NCI-H1436 treated with DMSO at 0.1 percent for 48 hours (cell line): ENCODE measurements at places on chromosomes 3 and 15.

GRCh38 chr3:133943639-133944141 is 48.0 kb upstream of the RAB6B start:
- no peak for DNase-seq

- no peak for DNase-seq
These were observed 204.2 kb downstream of the DIPK2A start for GRCh38 chr3:144175644-144176425.

DNA sequence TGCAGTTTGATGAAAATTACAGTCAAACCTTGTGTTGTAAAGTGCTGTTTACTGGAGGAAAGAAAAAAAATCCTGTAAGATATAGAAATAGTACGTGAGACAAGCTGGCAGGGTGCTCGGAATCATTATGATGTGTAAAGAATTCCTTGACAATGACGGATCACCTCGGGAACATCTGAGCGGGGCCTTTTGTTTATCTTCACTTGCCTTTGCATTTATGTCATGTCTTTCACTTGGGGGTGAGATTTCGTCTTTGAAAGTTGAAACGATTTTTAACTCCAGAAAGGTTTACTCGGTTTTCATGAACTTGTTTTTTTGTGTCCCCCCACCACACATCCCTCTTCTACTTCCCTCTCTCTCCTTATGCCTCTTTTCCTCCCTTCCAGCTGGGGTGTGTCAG is 128.3 kb upstream of the VEPH1 start:
- DNase-seq: no peak

DNA sequence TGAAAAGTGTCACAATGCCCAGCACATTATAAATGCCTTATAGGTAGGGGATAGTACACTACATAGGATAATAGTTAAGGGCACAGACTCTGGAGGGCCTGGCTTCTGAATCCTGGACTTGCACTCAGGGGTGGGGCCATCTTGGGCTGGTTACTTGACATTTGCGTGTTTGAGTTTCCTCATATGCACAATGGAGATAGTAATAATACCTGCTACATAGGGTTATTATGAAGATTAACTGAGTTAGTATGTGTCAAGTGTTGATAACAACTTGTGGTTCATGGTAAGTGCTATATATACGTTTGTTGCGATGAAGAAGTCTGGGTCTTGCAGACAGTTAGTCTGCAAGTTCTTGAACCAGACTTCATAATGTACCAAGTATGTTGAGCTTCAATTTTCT is 37.0 kb downstream of the MITF start:
- no peak for DNase-seq

- no peak for DNase-seq
These were observed 163.6 kb downstream of the FAM43A start for GRCh38 chr3:194849166-194849875.

DNA sequence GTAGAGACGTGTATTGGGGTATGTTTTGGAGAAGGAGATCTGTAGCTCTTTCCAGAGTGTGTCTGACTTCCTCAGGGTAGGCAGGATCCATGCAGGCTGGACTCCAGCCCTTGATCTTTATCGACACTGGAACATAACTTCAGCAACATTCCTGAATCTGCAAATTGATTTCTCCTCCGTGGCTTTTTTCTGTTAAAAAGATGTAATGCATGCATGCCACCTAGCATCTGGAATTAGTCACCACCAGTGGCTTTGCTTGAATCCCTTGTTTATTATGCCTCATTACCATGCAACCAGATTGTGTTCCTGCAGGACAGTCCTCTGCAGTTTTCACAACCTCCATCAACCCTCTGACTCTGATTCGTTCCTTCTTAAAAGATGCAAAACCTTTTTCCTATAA is 86.1 kb downstream of the CCNL1 start:
- no peak for DNase-seq

GRCh38 chr3:126433496-126434263 is 39.0 kb downstream of the CFAP100 start:
- no peak for DNase-seq

DNA sequence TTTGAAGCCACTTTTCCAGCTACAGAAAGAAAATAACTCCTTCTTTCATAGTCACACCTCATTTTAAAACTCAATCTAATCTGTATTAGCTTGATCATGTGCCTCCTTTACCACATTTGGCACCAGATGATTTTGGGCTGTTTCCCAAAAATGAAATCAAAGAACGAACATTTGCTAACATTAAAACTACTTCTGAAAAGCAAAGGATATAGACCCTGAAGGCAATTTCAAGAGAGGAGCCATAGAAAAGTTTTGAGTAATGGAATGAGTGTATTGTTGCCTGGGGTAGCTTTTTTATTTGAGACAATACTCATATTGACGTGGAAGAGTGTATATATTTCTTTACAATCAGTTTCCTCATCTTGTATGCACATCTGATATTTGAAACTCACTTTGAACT is 152.8 kb upstream of the TBL1XR1 start:
- no peak for DNase-seq

- DNase-seq: no peak
These were observed 12.2 kb upstream of the SNRPA1 start for GRCh38 chr15:101307048-101307896.

DNA sequence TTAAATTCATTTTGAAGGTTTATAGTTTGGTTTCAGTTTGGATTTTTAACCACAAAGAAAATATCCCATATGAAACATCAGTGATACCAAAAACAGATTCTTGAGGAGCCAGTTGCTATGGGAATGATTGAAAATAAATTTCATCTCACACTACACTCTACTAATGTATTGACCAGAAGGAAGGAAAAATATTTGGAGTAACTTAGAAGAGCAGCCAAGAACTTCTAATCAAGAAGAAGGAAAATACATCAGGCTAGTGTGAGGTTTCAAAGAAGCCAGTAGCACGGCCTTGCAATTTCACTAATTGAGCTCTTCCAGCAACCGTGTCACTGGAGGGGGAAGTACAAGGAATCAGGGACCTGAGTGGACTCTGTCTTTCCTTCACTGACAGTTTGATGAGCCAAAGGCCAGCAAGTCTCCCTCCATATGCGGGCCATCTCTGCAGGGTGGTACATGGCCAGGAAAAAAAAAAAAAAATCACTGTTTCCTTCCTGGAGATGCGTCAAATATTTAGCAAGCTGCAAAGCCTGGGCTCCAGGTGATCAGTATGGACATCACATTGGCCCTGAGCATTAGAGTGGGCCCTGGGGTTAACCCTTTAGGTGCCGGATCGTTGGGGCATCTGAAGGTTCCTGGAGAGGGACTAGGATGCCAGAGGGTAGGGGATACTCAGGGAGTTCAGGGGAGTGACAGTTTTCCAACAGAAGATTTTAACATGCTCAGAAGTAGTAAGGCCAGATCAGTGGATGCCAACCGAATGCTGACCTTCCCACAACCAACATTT is 37.1 kb downstream of the SLC12A8 start:
- no peak for DNase-seq

- DNase-seq: no peak
These were observed 62.9 kb upstream of the XCR1 start for GRCh38 chr3:46090161-46090591.
